ENCODE measurements at places on chromosomes 11 and 22.

GRCh38 chr22:35758394-35758793 is 40.7 kb downstream of the APOL5 start:
- no peak for DNase-seq

- no peak for DNase-seq
Measured at GRCh38 chr22:43293259-43293654, 49.9 kb downstream of the SCUBE1 start.

DNA sequence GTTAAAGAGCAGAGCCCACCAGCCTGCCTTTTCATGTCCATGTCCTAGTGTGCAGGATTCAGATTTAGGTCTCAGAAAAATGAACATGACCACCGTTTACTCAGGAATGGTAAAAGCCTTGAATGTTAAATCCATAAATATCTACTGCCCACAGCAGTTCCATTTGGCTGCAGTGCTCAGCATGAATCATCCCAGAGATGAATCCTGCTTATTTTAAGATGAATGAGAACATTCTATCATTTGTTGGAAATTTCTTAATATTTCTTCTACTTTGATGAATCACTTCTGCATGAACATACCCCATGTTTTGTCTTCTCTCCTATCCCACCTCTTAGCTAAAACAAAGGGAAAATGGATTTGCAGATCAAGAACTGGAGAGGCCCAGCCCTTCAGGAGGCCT is 47.5 kb upstream of the AQP11 start:
- DNase-seq, result no peak

- DNase-seq, result no peak
Measured at GRCh38 chr22:24845041-24845898, 39.3 kb downstream of the SGSM1 start.

- DNase-seq, result no peak
Measured at GRCh38 chr11:127273593-127274327, 273.2 kb upstream of the KIRREL3 start.

GRCh38 chr11:100741866-100742625 is 55.0 kb downstream of the ARHGAP42 start:
- DNase-seq, result no peak
